ENCODE measurements at places on chromosomes 13 and 19. TPM values are rescaled to one million over a fixed set of nuclear protein-coding genes. Genes with fewer than 3 reads are reported as not detected.
A peak's percentile ranks its signal among the peaks of the same experiment; 100 is the strongest.

- peak overlapping the region; percentile 60 for H3K4me3 ChIP-seq
- peak overlapping the region; percentile 89 for H3K27ac ChIP-seq
- peak; percentile 64 for DNase-seq
Observed at GRCh38 chr19:37594982-37595382, 306 bp downstream of the ZNF540 start.

DNA sequence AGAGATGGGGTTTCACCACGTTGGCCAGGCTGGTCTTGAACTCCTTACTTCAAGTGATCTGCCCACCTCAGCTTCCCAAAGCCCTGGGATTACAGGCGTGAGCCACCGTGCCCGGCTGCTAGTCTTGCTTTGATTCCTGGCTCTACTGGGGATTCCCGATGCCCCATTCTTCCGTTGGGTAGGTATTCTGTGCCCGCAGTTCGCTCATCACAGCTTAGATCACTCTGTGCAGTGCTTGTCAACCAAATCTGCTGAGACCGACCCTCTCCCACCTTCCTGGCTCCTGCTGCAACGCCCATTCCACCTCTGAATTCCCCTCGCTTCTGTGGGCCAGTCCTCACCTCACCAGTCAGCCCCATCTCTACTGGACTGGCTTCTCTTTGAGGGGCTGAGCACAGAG lies 4.6 kb upstream of the ZNF414 start:
- no peak overlapping the region for H3K4me3 ChIP-seq
- no peak overlapping the region for H3K27ac ChIP-seq
- no peaks in the 10 kb centered on the region for H3K36me3 ChIP-seq
- no peak for DNase-seq

Gene ATXN8OS
- not detected for total RNA-seq

Gene MAP1S
- 71.8 TPM for total RNA-seq

Gene ZNF536
- total RNA-seq, result not detected

DNA sequence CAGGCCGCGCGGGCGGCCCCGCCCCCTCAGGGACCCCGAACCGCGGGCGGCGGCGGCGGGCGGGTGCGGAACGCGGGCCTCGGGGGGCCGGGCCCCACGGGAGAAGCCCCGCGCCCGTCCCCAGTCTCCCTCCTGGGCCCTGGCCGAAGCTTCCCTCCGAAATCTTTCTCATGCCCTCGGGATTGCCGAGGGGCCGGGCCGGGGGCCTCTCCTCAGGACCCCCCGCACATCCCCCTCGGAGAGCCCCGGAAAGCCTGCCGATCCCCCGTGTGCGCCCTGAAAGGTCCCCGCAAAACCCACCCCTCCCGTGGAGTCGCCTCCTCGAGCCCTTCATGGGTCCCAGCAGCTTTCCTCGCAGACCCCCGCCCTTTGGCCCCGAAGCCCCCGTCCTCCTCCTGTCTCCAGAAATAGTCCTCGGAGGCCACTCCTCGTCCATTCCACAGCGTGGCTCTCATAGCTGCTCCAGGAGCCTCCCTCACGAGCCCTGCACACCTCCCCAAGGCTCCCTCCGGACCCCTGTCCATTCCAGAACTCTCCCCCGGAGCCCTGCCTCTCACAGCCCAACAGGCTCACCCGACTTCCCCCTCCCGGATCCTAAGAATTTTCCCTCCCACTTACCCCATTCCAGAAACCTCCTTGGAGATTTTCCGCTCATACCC lies 555 bp downstream of the SAMD4B start:
- peak overlapping the region; percentile 92 for H3K27ac ChIP-seq
- H3K27me3 ChIP-seq, result no peaks in the 10 kb centered on the region
- peaks cover 4% of the 10 kb centered on the region for H3K4me1 ChIP-seq
- H3K4me3 ChIP-seq, result peak overlapping the region; percentile 93

Gene ZNF433
- 5.6 TPM for total RNA-seq

Gene SELENOV
- total RNA-seq, result not detected

DNA sequence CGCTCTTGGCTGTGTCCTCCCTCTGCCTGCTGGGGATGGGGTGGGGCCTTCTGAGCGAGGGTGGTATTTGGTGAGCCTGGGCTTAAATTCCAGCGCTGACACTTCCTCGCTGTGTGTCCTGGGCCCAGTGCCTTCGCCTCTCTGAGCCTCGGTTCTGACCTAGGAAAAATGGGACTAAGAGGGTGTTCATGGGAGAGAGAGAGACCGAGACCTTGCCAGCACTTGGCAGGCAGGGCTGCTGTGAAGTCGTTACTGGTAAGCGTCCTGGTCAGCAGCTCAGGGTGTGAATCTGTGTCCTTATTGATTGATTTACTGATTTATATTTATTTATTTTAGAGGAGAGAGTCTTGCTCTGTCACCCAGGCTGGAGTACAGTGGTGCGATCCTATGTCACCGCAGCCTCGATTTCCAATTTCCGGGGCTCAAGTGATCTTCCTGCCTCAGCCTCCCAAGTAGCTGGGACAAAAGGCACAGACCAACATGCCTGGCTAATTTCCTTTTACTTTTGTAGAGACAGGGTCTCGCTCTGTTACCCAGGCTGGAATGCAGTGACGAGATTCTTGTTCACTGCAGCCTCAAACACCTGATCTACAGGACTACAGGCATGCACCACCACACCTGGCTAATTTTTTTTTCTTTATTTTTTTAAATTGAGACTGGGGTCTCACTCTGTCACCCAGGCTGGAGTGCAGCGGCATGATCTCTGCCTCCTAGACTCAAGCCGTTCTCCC lies 2.4 kb downstream of the PKN1 start:
- no peak overlapping the region for H3K27ac ChIP-seq
- H3K4me3 ChIP-seq, result no peak overlapping the region
- no peaks in the 10 kb centered on the region for H3K27me3 ChIP-seq
- no peaks in the 10 kb centered on the region for H3K36me3 ChIP-seq
- no peak for DNase-seq

GRCh38 chr19:19749117-19749907 lies 16.4 kb upstream of the ZNF14 start:
- H3K36me3 ChIP-seq, result no peaks in the 10 kb centered on the region
- H3K27ac ChIP-seq, result no peak overlapping the region
- no peaks in the 10 kb centered on the region for H3K4me1 ChIP-seq

DNA sequence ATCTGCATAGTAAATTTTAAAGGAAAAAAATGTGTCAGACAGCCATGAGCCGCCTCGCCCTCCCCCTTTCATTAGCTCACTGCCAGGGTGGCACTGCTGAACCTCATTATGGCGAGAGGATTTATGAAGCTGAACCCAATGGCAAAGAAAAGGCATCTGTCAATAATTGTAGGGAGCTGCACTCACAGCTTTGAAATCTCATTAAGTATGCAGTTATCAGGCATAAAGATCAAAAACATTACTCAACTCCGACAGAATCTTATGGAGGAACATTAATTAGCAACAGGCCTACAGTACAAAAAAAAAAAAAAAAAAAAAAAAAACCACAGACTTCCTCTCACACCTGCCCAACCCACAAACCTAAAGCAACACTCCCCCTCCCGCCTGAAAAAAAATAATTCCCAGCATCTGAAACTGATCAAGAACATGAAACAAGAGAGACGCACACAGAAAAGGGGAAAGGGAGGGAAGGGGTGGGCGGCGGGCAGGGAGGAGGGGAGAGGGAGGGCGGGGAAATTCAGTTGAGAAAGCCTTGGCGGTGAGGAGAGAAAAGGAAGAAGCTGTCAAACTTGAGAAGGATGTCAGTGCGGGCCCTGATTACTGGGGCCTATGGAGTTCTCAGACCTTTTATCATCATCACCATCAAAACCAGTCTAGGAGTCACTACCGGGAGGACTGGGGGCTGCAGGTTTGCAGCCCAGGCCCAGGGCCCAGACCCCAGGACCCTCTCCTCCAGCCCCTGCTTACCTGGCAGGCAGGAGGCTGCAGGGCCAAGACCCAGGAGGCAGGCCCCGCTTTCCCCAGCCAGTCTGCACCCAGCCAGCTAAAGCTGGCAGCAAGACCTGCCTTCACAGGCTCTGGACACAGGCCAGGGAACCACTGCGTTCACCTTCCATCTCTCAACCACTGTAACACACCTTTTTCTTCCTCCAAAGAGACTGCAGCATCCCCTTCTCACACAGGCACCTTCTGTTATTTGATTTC lies 8.9 kb downstream of the TSHZ3 start:
- H3K27ac ChIP-seq, result peak overlapping the region; percentile 31
- no peaks in the 10 kb centered on the region for H3K36me3 ChIP-seq
- H3K27me3 ChIP-seq, result no peaks in the 10 kb centered on the region
- peaks cover 29% of the 10 kb centered on the region for H3K4me1 ChIP-seq
- DNase-seq, result peak; percentile 49

DNA sequence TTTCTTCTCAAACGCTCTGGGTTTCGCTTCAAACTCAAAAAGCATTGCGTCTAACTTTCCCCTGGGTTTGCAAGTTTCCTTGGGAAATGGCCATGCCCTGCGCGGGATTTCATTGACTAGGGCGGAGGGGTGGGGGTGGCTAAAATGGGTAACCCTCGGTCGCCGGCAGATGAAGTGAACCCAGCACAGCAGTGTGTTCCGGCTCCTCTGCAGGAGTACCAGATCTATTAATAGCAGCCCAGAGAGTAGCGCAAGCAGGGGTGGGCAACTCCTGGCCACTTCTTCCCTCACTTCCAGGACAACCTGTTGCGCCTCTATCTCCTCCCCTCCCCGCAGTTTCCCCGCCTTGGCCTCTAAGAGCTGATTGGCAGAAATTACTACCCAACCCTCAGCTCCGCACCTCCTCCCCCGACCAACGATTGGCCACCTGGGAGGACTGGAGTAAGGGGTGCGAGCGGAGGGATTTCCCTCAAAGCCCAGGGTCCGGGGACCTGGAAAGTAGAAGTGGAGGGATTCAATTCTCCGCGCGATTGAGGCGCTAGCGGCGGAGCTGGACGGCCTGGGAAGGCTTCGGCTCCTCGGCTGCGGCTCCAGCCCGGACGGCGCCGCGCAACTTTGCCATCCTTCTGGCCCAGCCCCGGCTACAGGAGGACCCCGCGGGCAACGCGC lies at the start of gene FREM2:
Gene FREM2 (plus strand): TSS at position 501 of the 669 bp plus-strand sequence. CDS start 268 bp downstream, outside the sequence.
- peaks cover 7% of the 10 kb centered on the region for H3K4me1 ChIP-seq
- H3K36me3 ChIP-seq, result no peaks in the 10 kb centered on the region
- no peak within 1 kb of the TSS for H3K27ac ChIP-seq
- no peaks in the 10 kb centered on the region for H3K27me3 ChIP-seq
- peak within 1 kb of the TSS; percentile 41 for H3K4me3 ChIP-seq
- DNase-seq, result peak; percentile 70

DNA sequence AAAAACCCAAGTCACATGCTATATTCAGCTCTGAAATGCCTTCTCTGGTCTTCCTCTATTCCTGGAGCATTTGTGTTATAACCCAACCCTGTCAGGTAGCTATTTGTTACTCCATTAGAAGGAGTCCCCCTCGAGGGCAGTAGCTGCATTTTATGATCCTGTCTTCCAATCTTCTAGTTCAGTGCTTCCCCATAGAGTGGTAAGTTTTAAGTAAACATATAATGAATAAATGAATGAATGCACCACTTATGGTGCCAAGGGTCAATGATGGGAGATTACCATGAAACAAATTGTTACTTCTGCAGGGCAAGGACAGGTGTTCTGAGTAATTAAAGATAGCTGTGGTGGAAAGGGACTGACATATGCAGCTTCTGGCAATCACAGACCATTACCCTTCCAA lies 4.0 kb downstream of the RASL11A start:
- H3K36me3 ChIP-seq, result no peaks in the 10 kb centered on the region
- peaks cover 12% of the 10 kb centered on the region for H3K4me1 ChIP-seq
- H3K4me3 ChIP-seq, result no peak overlapping the region

GRCh38 chr19:46347985-46348384 lies 1.1 kb downstream of the PPP5C start:
- no peak for DNase-seq
- peaks cover 19% of the 10 kb centered on the region for H3K4me1 ChIP-seq
- H3K4me3 ChIP-seq, result peak overlapping the region; percentile 94
- H3K27me3 ChIP-seq, result no peaks in the 10 kb centered on the region

Gene ATP4A
- not detected for total RNA-seq

Gene DCT
- 0.83 TPM for total RNA-seq

Gene SLC10A2
- total RNA-seq, result not detected

DNA sequence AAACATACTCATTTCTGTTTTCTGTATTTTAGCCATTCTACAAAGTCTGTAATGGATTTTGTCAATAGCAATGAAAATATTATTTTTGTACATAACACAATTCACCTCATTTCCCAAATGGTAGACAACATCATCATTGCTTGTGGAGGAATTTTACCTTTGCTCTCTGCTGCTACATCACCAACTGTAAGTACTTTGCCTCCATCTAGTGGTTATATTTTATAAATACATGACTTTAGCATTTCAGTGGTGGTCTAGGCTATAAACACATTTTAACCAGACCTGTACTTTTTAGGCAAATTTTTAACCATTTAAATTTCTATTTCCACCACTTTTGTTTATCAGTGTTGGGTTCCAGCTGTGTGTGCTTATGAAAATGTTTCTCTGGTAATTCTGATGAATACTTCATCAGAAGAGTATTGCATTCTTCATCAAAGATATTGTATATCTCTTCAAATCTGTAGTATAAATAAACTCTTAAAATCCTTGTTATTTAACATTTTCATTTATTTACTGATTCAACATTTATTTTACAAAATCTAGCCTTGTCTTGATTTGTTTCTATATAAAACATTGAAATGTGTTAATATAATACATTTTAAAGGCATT lies 222.4 kb downstream of the NBEA start:
- H3K4me3 ChIP-seq, result no peak overlapping the region
- H3K27me3 ChIP-seq, result peaks cover 5% of the 10 kb centered on the region
- H3K36me3 ChIP-seq, result no peaks in the 10 kb centered on the region
- H3K4me1 ChIP-seq, result no peaks in the 10 kb centered on the region

- DNase-seq, result no peak
- no peaks in the 10 kb centered on the region for H3K4me1 ChIP-seq
Observed at GRCh38 chr19:3733549-3734309, 25.5 kb downstream of the TJP3 start.

DNA sequence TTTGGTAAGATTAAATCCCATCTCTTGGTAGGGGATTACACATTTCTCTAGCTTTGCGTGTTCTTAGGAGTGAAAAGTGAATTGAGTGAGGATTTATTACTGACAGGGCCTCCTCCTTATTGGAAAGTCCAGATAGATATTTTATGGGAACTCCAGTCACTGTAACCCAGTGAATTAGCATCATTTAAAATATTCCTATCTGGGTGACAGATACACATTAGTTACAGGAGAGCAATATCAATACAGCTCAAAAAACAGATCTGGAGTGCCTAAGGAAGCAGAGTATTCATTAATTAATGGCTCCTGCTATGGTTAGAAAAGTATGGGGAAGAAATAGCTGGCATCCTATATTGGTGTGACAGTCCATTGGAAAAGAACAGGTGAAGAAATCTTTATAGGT lies 248.2 kb downstream of the SLITRK6 start:
- H3K27ac ChIP-seq, result no peak overlapping the region
- DNase-seq, result no peak
- H3K4me1 ChIP-seq, result no peaks in the 10 kb centered on the region
- H3K36me3 ChIP-seq, result no peaks in the 10 kb centered on the region

Gene ZNF208
- total RNA-seq, result 26.7 TPM

Gene GPI
- 131 TPM for total RNA-seq

Gene ATP8B3
- 1.2 TPM for total RNA-seq

DNA sequence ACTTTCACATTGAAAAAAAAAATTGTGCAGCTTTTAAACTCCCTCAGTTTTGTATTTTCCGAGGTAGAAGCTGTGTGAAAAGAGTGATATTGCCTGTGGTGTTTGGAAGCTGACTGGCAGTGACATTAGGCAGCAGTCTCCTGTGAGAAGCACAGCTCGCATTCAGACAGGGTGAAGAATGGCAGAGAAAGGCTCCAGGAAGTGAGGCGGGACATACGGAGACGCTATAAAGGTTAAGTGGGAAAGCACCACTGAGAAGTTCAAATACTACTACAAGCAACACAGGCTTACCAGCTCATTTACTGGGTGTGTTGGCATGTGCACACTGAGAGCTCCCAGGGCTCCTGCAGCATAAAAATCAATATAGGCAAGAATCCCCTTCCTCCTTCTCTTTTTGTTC lies 88.4 kb downstream of the RXFP2 start:
- no peak overlapping the region for H3K4me3 ChIP-seq
- no peaks in the 10 kb centered on the region for H3K36me3 ChIP-seq
- no peaks in the 10 kb centered on the region for H3K27me3 ChIP-seq
- no peak for DNase-seq
